K562 (cell line): ENCODE measurements at places on chromosomes 7 and 10. TPM values are rescaled to one million over a fixed set of nuclear protein-coding genes. Genes with fewer than 3 reads are reported as not detected.

Gene CNPY1
- total RNA-seq: not detected in 2 replicates

DNA sequence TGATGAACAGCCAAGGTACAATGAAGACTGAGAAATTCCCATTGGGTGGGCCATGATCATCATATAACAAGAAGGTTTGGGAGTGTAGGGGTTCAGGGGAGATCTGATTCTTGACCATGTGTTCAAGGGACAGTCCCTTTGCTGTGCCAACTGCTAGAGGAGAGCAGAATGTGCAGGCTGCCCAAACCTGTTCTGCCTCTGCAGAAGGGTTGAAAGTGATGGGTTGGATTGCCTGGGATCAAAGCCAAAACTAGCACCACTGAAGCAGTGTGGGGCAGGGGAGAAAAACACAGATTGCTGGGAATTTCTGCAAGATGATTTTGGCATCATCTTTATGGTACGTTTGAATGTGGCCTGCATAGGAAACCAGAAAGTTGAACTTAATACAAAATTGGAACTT, 303.9 kb downstream of the OTUD1 start:
- H3K27ac ChIP-seq: no peak overlapping the region
- no peaks in the 10 kb centered on the region for H3K36me3 ChIP-seq
- H3K4me1 ChIP-seq: no peaks in the 10 kb centered on the region
- no peaks in the 10 kb centered on the region for H3K27me3 ChIP-seq
- DNase-seq: no peak
- no peak overlapping the region for H3K4me3 ChIP-seq

GRCh38 chr10:75932921-75933320, 501.5 kb downstream of the LRMDA start:
- H3K36me3 ChIP-seq: no peaks in the 10 kb centered on the region
- DNase-seq: no peak
- H3K27ac ChIP-seq: no peak overlapping the region
- no peaks in the 10 kb centered on the region for H3K4me1 ChIP-seq
- no peaks in the 10 kb centered on the region for H3K27me3 ChIP-seq
- no peak overlapping the region for H3K4me3 ChIP-seq

- H3K4me3 ChIP-seq: no peak overlapping the region
- H3K36me3 ChIP-seq: no peaks in the 10 kb centered on the region
- no peaks in the 10 kb centered on the region for H3K4me1 ChIP-seq
- peaks cover 8% of the 10 kb centered on the region; the same call in 2 of the 3 replicates for H3K27me3 ChIP-seq
- H3K27ac ChIP-seq: no peak overlapping the region
Observed at GRCh38 chr10:75737580-75737949, 306.1 kb downstream of the LRMDA start.

- H3K4me3 ChIP-seq: no peak overlapping the region
- peaks cover 9% of the 10 kb centered on the region; the same call in 1 of the 2 replicates for H3K4me1 ChIP-seq
- no peak overlapping the region for H3K27ac ChIP-seq
- H3K36me3 ChIP-seq: no peaks in the 10 kb centered on the region
- DNase-seq: peak; percentile 25
- no peaks in the 10 kb centered on the region for H3K27me3 ChIP-seq
Observed at GRCh38 chr7:66696774-66697191, 43.8 kb upstream of the RABGEF1 start.

DNA sequence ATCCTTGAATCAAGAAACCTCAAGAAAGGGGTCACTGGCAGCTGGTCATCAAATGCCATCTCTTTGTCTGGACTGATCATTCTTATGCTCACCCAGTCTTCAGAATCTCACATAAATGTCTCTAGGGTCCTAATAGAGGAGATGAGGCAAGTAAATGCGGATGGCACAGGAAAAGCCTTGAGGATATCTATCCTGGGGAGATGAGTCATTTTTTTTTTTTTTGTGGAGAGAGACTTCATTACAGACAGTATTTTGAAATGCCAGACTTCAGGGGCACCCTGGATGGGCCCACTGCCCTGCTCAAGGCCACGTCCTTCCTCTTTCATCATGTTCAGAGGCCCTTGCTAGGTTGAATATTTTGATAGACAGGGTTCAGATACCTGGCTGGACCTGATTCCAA, 19.5 kb upstream of the PLPP4 start:
- H3K4me3 ChIP-seq: no peak overlapping the region
- no peaks in the 10 kb centered on the region for H3K4me1 ChIP-seq
- no peaks in the 10 kb centered on the region for H3K27me3 ChIP-seq
- DNase-seq: no peak
- H3K27ac ChIP-seq: no peak overlapping the region

- DNase-seq: no peak
- no peaks in the 10 kb centered on the region for H3K4me1 ChIP-seq
- H3K36me3 ChIP-seq: no peaks in the 10 kb centered on the region
- no peaks in the 10 kb centered on the region for H3K27me3 ChIP-seq
- no peak overlapping the region for H3K27ac ChIP-seq
Observed at GRCh38 chr10:58773944-58774343, 261.3 kb downstream of the BICC1 start.

DNA sequence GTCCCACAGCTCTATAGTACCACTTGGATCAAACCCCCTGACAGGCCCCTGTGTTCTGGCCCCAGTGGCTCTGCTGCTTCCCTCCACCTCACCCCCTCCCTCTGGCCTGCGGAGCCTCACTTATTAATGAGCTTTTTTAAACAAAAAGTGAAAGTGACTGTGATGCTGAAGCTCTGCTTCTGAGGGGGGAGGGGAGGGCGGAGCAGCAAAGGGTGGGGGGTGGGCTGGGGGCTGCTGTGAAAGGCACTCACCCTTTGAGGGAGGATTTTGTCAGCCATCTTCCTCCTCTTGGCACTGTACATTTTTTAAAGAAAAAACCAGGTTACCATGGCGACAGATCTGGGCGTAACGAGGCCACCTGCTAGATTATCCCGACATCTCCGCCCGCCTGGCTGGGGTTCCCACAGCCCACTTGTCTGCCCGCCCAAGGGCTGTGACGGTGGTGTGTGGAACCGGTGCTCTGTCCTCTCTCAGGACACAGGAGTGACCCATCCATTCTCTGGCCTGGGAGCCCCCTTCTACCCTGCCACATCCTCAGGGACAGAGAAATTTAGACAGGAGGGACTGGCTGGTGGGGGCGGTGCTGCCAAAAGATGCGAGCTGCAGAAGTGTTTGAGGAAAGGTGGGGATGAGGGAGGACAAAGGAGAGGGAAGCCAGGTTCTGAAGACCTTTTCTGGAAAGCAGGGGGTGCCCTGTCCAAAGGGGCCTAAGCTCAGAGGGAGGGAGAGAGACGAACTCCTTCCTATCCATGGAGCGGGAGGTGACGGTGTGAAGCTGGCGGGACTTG, 4.9 kb downstream of the SMARCD3 start:
- H3K27me3 ChIP-seq: no peaks in the 10 kb centered on the region
- H3K36me3 ChIP-seq: no peaks in the 10 kb centered on the region; the same call in 2 of the 3 replicates
- no peak for DNase-seq
- no peak overlapping the region for H3K4me3 ChIP-seq
- peaks cover 56% of the 10 kb centered on the region for H3K4me1 ChIP-seq

- no peaks in the 10 kb centered on the region for H3K27me3 ChIP-seq
- no peaks in the 10 kb centered on the region for H3K36me3 ChIP-seq
- no peak overlapping the region for H3K27ac ChIP-seq
- no peaks in the 10 kb centered on the region for H3K4me1 ChIP-seq
Observed at GRCh38 chr10:126456632-126457031, 68.4 kb upstream of the ADAM12 start.

DNA sequence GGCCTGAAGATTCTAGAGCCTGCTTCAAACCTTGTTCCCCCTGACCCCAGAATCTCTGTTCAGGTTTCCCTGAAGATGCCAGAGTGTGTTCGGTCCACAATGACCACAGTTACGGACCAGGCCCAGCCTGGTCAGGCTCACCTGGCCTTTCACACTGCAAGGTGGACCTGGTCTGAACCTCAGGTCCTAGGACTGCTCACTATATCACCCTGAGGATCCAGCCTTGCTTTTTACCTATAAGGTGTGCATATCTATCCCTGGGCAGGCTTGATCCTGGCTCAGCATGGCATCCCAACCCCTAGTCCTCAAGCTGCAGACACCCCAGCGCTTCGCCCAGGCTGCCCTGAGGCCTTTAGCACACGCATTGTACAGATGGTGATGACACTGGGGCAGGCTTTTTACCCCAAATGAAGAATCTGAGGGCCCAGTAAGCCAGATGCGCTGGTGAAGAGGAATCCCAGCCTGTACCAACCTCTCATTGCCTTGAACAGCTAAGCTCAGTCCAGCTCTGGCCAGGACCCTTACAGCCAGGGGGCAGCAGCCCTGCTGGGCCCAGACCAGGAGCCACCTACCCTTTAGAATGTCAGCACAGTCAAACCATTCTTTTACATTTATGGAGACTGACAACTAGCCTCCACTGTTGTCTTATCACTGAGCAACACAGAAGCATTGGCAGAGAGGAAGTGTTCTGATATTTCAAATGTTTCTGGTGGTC, 28.0 kb downstream of the MAT1A start:
- H3K4me1 ChIP-seq: peaks cover 9% of the 10 kb centered on the region
- H3K4me3 ChIP-seq: no peak overlapping the region
- no peaks in the 10 kb centered on the region for H3K36me3 ChIP-seq

- H3K27ac ChIP-seq: no peak overlapping the region
- DNase-seq: no peak
- no peak overlapping the region for H3K4me3 ChIP-seq
- H3K36me3 ChIP-seq: no peaks in the 10 kb centered on the region
- no peaks in the 10 kb centered on the region for H3K4me1 ChIP-seq
Observed at GRCh38 chr7:96014617-96015016, 242.3 kb downstream of the DYNC1I1 start.

DNA sequence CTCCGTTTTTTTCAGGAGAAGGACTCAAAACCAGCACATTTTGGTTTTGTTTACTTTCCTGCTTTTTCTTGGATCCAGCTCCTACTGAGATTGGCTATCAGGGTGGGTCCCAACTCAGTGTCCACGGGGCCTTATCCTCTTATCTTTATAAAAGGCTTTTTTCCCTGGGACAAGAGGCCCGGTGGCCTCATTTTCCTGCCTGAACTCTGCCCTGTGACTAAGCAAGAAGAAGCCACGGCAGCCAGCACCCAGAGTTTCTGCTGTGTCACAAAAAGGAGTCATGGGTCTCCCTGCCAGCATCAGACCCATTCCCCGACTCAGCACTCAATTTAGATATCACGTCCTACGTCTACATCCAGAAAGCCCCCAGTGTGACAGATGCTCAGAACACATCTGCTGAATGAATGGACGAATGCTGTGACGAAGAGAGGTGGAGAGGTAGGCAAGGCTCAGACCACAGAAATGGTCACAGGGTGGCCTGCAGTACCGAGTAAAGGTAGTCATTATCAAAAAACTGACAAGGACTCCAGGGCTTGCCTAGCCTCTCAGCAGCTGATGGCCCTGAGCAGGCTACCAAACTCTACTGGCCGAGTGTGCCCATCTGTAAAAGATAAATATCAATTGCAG, 16.7 kb downstream of the DLG5 start:
- peak; percentile 93 for DNase-seq
- peaks cover 54% of the 10 kb centered on the region for H3K4me1 ChIP-seq
- H3K36me3 ChIP-seq: peaks cover 2% of the 10 kb centered on the region; the same call in 2 of the 3 replicates
- peak overlapping the region; percentile 1; the same call in 1 of the 2 replicates for H3K4me3 ChIP-seq
- no peaks in the 10 kb centered on the region for H3K27me3 ChIP-seq

GRCh38 chr10:116316503-116316902, 7.7 kb upstream of the CCDC172 start:
- no peak overlapping the region for H3K4me3 ChIP-seq
- H3K4me1 ChIP-seq: no peaks in the 10 kb centered on the region
- DNase-seq: no peak

GRCh38 chr7:151141855-151142685, 25.4 kb downstream of the GBX1 start:
- peaks cover 73% of the 10 kb centered on the region for H3K36me3 ChIP-seq
- H3K4me1 ChIP-seq: no peaks in the 10 kb centered on the region
- no peak for DNase-seq
- H3K4me3 ChIP-seq: no peak overlapping the region
- no peak overlapping the region for H3K27ac ChIP-seq

- no peaks in the 10 kb centered on the region for H3K4me1 ChIP-seq
- H3K27me3 ChIP-seq: no peaks in the 10 kb centered on the region
- H3K27ac ChIP-seq: no peak overlapping the region
- no peak overlapping the region for H3K4me3 ChIP-seq
Observed at GRCh38 chr10:113304726-113305125, 248.1 kb upstream of the HABP2 start.

DNA sequence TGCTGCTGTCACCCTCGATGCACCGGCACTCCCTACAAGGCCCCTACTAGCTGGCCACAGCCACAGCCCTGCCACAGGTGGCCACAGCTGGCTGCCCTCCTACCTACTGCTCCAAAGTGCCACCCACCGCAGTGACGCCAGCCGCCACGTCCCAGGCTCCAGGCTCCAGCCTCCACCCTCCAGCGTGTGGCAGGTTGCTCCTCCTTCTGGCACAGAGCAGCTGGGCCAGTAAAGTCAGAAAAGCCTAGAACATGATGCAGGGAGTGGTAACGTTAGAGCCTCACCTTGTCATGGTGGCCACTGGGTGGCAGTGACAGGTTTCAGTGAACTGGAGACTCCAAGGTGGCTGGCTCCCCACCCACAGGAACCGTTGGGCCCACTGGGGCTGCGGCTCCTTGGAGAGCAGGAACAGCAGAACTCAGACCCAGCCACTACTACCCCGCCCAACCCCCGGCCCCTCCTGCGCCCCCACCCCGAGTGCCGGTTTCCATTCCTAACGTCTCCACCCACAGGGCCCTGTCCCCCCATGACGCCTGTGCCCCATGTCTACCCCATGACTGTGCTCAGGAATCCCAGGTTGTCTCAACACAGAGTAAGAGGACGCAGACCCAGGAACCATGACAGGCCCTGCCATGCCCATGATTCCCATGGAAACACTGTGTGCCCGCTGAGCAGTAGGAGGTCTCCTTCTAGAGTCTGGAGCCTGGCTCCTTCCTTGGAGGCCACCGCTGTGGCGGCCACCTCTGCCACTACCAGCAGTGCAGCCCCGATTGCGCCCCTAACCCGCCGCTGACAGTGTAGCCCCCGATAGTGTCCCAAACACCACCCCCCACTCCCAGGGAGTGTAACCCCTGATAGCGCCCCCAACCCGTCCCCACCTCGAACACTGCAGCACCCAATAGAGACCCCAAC, 52.3 kb upstream of the ZNF33B start:
- H3K27me3 ChIP-seq: no peaks in the 10 kb centered on the region
- no peak overlapping the region for H3K27ac ChIP-seq
- H3K4me3 ChIP-seq: no peak overlapping the region
- peaks cover 11% of the 10 kb centered on the region for H3K4me1 ChIP-seq
- no peaks in the 10 kb centered on the region for H3K36me3 ChIP-seq
- DNase-seq: no peak

DNA sequence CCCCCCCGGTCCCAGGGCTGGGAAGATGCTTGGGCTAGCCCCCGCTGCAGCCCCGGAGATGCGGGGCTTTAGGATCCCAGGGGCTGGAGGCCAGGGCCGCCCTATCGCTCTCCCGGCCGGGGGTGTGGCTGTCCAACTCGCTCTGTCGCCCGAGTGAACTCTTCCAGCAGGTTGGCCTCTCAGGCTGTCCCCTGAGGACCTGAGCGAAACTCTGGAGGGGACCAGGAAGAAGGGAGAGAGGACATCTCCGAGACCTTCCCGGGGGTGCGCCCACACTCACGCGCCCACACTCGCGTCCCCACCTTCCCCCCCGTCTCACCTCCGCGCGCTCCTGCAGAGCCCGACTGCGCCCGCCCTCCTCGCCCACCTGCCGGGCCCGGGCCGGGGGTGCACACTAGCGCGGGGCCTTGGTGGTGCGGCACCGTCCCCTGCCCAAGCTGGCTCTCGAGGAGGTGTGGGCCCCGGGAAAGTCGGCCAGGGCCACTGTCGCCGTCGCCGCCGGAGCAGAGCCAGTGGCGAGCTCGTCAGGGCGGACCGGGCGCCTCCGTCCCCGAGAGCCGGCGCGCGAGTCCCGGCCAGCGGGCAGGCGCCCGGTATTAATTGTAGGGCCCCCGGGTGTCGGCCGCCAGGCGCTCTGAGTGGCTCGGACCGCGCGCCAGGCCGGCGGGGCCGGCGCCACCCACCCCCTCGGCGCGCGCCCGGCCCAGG, 101.7 kb upstream of the SVIL start:
- DNase-seq: no peak
- H3K36me3 ChIP-seq: no peaks in the 10 kb centered on the region
- peaks cover 18% of the 10 kb centered on the region for H3K4me1 ChIP-seq
- peaks cover 6% of the 10 kb centered on the region for H3K27me3 ChIP-seq
